ENCODE measurements at places on chromosomes 16 and 17.

GRCh38 chr17:30970831-30971567, at the start of gene RNF135:
RNF135 (plus strand) TSS chr17:30971039; CDS start chr17:30971074, 35 bp downstream.
- DNase-seq = peak; percentile 90

- no peak for DNase-seq
Measured at GRCh38 chr17:681316-681715, 33.3 kb downstream of the VPS53 start.

- DNase-seq = peak; percentile 87
Measured at GRCh38 chr16:3065069-3065741, at the start of gene IL32. IL32 (plus strand) TSS chr16:3065640; CDS start chr16:3065812, 172 bp downstream.

GRCh38 chr16:4362476-4363135, 9.0 kb upstream of the VASN start:
- DNase-seq = no peak

DNA sequence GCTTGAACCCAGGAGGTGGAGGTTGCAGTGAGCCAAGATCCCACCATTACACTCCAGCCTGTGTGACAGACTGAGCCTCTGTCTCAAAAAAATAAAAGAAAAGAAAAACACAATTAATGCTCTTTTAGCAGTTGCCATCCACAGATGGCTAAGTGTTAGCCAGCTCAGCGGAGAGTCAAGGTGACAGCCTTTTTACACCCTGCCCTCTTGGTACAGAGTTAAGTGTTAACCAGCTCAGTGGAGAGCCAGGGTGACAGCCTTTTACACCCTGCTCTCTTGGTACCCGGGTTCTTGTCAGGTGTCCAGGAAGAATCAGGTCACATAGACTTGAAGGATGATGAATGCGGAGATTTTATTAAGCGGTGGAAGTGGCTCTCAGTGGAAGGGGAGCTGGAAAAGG, 7.8 kb upstream of the CD300LF start:
- no peak for DNase-seq

GRCh38 chr17:50347117-50347893, 1.4 kb downstream of the XYLT2 start:
- no peak for DNase-seq

DNA sequence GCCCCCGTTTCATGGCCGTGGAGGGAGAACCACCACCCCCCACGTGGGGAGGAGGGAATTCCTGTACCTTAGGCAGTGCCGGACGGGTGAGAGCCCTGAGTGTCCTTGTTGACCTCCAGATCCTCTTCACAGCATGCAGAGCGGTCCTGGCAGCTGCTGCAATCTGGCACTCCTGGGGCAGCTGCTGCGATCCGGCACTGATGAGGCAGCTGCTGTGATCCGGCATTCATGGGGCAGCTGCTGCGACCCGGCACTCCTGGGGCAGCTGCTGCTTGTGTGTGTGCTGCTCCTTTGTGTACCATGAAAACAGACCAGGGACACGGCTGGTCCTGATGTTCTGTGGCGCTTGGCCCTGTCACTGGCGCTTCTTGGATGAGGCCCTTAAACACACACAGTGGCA, 12.8 kb downstream of the ZNF778 start:
- peak; percentile 75 for DNase-seq

DNA sequence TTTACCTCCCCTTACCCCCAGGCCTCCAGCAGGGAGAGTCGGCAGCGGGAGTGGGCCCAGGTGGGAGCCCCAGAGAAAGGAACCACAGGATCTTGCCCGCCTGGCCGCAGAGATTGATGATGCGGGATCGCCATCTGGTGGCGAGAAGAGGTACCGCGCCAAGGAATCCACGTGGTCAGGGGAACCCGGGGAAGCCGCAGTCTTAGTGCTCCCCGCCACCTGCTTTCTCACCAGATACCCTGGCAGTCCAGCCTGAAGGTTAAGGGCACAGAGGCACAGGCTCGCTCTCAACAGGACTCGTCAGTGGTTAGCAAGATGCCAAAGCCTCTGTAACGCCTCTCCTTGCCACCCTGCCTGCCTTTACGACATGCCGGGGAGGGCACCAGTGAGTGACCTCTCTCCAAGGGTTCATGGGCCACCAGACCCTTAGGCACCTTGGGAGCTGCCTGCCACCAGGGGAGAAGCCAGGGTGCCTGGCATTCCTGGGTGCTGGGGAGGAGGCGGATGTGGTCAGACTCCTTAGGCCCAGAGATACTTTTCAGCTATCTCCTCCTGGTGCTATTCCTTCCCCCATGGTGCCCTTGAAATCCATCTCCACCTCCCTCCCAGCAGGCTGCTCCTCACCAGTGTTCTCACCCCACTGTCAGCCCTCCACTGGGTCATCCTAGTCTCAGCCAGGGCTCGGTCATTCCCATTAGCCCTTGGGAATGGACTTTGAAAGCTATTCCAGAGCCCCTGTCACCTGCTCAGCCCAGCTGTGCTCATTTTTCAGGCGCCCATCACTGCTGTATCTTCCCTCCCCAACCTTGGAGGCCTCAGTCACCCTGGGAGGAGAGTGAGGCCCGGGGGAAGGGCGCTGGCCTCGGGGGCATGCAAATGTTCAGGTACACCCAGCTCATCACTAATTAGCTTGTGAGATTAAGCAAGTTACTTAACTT, 5.5 kb upstream of the RHBDF2 start:
- peak; percentile 90 for DNase-seq

- no peak for DNase-seq
Measured at GRCh38 chr17:8372422-8372821, 4.1 kb downstream of the KRABD2 start.

DNA sequence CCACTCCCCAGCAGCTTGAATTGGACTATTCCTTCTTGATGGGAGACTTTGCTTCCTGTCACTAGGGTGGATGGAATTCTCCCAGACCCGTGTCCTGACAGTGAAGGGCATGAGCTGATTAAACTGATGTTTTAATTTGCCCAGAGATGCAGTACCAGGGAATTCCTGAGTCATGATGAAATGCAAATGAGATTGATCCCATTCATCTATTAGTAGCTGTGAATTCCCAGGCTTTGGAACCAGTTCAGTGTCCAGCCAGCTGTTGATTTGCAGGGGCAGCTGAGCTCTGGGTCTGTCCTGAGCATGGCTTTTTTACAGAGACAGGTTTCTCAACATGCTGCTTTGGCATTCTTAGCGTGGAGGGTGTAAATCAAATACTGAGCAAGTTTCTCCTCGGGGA, 157.9 kb downstream of the PITPNC1 start:
- peak; percentile 37 for DNase-seq

DNA sequence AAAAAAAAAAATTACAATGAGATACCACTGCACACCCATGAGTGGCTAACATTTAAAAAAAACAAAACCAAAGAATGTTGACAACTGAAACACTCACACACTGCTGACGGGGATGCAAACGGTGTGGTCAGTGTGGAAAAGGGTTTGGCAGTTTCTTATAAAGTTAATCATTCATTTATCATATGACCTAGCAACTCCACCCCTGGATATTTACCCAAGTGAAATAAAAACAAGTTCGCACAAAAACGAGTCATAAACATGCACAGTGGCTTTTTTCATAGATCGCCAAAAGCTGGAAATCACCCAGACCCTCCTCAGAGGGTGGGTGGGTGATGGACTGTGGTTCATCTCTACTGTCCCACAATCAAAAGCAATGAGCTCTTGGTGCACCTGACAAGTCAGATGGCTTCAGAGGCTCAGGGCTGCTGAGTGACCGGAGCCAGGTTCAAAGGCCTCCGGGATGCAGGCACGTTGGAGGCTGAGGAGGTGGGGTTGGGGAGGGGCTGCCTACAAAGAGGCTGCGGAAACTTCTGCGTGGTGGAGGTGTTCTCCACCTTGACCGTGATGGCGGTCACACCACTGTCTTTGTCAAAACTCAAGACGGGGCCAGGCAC, 14.2 kb downstream of the RAB40B start:
- DNase-seq = no peak

DNA sequence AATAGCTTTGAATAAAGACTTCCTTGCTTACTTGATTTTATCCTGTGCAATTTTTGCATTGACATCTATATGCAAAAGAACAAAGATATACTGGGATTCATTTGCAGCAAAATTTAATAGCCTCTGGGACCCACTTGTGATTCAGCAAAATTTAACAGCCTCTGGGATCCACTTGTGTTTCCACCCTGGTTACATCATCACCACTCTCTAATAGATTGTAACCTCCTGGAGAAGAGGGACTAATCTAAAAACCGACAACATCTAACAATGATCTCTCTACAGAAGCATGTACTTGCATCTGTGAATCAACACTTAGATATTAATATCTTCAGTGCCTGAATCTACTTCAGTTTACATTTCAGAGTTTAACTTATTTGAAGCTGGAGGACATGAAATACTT, 202.0 kb upstream of the CPHXL start:
- no peak for DNase-seq

DNA sequence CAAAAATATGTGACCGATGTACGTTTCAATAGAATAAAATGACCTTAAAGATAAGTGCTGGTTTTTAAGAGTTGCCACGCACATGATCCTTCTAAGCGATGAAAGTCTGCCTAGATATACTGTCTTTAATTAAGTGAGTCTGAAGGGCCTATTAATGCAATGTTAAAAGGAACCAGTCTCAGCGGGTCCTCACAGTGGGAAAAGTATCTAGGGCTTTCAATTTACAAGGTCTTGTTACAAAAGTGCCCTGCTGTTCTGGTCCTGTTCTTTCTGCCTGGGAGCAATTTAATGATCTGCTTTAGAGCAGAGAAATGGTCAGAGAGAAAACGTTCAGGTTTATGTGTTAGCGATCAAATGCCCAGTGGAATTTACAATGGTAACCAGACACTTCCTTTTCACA, 864.0 kb downstream of the KCNJ2 start:
- no peak for DNase-seq

GRCh38 chr16:728890-729744, 2.2 kb downstream of the HAGHL start:
- no peak for DNase-seq

GRCh38 chr17:12627177-12627629, 38.5 kb upstream of the MYOCD start:
- DNase-seq = no peak

- no peak for DNase-seq
Measured at GRCh38 chr16:26134588-26134987, 442.8 kb downstream of the HS3ST4 start.

DNA sequence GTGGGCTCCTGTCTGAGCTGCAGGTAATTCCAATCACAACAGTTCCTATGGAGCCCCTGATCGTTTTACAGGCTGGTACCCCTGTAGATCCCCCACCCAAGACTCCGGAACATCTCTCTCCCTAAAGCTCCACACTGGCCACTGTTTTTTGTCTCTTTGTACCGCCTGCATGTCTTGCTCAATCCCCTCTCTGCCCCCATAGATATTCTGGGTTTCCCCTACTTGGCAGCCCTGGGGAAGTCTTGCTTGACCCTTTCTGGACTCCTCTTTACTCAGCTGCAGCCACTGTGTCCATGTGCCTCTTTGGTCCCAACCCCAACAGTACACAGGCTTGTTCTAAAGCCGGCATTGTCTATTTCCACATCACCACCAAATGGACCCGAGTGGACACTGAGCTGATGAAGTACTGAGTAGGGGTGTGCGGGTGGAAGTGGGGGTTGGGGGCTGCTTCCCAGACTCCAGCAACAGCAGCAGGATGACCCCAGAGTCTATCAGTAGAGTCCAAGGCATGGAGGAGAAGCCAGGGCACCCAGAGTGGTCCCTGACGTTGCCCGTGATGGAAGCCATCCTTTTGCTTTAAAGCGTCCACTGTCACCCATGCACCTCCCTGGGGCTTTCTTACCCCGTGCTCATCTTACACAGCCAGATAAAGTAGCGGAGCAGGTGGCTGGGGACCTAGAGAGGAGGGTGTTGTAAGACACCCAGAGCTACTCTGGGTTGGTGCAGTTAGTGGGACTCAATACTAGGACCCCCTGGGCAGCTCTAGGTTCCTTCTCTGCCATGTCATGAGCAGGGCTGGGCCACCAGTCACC, 6.4 kb downstream of the CD300LB start:
- DNase-seq = no peak

- DNase-seq = no peak
Measured at GRCh38 chr17:17455173-17455572, 21.6 kb upstream of the MED9 start.

GRCh38 chr16:57575468-57576277, 33.2 kb downstream of the ADGRG5 start:
- DNase-seq = no peak
